ENCODE measurements at places on chromosomes 13 and 19. TPM values are rescaled to one million over a fixed set of nuclear protein-coding genes. Genes with fewer than 3 reads are reported as not detected.

- no peak for DNase-seq
Measured at GRCh38 chr19:10603873-10604459, 16.9 kb upstream of the AP1M2 start.

DNA sequence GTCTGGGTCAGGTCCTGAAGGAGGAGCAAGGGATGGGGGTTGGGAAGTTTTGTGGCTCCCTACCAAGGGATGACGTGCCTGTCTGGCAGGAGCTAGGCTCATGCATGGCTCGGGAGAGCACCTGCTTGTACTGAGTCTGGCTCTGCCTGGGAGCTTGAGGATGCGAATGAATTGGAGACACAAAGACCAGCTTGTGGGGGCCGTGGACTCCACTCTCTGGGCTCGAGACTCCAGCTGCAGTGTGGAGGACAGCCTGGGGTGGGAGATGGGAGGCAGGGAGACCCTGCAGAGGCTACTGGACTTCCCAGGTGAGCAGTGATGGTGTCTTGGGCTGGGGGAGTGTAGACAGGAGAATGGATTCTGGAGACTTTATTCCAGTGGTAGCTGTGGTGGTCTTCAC is 15.2 kb upstream of the URI1 start:
- DNase-seq: no peak

DNA sequence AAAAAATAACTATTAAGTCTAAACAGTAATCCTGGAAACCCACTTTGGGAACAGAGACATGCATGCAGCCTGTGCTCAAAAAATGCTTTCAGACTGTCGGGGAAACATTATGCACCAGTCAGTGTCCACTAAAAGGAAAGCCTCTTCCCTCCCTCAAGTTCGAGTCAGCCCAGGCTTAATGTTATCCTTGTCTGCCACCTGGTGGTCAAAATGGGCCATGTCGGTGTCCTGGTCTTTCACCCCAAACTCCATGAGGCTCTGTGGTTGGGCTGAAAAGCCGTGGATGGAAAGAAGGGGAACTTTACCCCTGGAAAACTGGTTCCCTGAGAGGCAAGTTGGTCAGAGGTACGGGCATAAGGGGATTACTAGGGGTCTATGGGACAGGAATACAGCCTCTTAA is 88.4 kb upstream of the ZNF492 start:
- DNase-seq: no peak

- DNase-seq: no peak
Measured at GRCh38 chr13:47170971-47171370, 274.1 kb upstream of the HTR2A start.

DNA sequence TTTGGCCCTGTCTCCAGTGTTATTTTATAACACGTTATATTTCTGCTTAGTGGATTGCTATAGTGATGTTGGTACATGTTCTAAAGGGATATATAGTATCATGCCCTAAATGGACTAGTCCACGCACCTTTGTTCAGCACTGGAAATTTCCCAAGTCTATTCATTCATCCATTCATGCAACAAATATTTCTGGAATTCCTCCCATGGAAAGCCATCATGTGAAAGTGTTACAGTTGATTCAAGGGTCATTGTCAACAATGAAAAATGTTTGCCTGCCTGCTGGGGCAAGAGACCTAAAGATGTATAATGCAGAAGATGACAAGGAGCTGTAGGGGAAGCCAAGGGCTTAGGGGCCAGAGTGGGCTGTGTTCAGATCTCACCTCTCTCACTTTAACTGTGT is 10.8 kb upstream of the HSPH1 start:
- DNase-seq: no peak

DNA sequence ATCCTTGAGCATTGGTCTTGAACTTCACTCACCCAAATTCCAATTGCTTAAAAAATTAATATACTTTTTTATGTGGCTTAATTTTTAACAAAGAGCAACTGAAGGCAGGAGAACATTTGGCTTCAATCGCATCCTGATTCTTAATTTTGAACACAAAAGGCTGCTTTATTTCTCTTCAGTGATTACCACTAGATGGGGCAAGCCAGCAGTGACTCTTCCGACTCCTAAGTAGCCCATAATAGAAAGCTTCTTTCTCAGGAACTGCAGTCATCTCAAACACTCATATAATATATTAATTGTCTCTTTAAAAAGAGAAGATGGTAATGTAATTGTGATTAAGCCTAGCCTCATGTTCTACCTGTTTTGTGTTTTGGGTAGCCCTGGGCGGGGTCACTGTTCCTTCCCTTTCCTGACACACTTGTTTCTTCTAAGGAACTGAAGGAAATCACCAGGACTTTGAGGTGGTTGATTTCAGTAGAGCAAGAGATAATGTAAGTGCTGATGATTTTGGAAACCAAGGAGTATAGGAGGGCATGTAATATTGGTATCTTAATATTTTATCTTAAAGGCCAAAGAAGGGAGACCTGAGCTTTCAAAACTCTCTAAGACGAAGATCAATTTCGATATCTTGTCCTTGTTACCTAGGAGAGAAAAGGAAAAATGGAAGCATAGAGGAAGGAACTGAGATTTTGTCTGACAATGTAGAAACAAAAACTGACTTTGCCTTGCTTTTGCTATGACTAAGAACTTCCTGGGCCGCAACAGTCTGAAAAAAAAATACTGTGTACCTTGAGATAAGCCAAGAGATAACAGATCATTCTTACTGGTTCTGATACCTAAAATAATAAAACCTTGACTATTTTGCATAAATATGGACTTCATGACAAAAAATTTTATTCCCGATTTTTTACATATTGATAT is 73.1 kb downstream of the TNFSF13B start:
- DNase-seq: no peak

GRCh38 chr13:87851410-87851809 is 180.2 kb downstream of the SLITRK5 start:
- DNase-seq: no peak

DNA sequence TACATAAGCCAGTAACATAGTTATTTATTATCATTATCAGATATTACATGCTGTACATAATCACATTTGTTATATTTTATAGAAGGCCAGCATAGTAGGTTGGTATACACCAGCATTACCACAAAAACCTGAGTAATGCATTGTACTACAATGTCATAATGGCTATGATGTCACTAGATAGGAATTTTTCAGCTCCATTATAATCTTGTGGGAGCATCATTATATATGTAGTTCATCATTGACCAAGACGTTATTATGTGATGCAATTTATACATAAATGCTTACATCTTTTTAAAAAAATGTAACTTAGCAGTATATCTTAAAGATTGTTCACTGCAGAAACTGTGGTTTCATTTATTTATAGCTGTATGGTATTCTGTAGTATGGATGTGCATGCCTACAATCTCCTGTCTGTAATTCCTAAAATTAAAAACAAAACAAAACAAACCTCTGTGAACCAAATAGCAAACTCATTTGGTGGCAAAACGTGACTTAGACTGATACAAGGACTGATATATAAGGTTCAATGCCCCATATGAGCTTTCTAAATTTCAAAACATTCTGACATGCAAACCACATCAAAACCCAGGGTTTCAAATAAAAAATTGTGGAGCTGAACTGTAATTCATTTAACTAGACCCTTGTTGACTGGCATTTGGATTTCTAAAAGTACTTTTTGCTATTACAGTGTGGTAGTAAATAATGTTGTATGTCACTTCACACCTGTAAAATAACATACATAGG is 250.9 kb downstream of the DLEU7 start:
- no peak for DNase-seq

GRCh38 chr19:42295831-42296525 is 6.0 kb upstream of the PRR19 start:
- DNase-seq: no peak

DNA sequence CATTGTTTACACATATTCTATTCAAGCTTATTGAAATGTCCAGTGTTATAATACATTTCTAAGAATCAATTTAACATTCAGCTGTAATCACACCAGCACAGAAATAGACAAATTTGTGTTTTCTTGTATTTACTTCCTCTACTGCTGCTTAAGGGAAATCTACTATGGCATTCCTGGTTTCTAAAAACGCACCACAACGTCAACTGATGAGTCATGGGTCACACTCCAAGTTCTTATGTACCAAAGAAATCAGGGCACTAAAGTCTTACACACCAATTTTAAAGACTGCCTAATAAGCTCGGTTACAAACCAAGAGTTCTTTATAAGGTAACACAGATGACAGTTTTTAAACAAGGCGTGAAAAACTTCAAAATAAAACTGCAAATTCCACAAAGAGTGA is 13.2 kb downstream of the LNX2 start:
- DNase-seq: no peak

GRCh38 chr13:85864963-85865530 is 65.8 kb upstream of the SLITRK6 start:
- DNase-seq: no peak

DNA sequence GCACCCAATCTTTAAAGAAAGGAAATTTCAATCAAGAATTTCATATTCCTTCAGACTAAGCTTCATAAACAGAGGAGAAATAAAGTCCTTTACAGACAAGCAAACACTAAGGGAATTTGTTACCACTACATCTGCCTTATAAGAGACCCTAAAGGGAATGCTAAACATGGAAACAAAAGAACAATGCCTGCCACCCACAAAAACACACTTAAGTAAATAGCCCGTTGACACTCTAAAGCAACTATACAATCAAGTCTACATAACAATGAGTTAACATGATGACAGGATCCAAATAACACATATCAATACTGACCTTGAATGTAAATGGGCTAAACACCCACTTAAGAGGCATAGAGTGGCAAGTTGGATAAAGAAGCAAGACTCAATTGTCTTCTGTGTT is 1056.9 kb upstream of the ATXN8OS start:
- DNase-seq: no peak

- no peak for DNase-seq
Measured at GRCh38 chr19:29548483-29549085, 22.8 kb downstream of the VSTM2B start.

DNA sequence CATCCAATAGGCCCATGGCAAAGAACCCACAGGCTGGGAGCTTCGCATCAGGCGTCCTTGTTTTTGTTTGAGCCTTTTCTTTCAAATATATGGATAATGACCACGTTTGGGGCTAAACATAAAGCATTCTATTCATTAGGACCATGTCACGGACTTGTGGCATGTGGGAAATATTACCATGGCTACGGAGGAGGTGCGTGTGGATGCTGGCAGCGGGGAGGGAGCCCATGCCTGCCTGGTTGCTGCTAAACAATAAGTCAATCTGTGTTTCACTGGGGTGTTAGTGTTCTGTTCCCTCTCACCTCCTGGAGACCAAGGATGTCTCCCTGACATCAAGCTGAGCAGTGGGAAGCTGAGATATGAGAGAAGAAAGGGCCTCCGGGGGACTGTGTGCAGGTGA is 121.1 kb downstream of the IRS2 start:
- DNase-seq: no peak

ZNF439 gene
- polyA plus RNA-seq: 17.0 TPM

KLK14 gene
- polyA plus RNA-seq: 0.51 TPM

SHISA2 gene
- 62.5 TPM for polyA plus RNA-seq

CEACAM8 gene
- polyA plus RNA-seq: not detected

FCGBP gene
- 5.6 TPM for polyA plus RNA-seq

All from left renal cortex interstitium (tissue), 4 donors.